ENCODE measurements at places on chromosomes 11 and 22.

GRCh38 chr11:80309301-80309700 lies 868.5 kb upstream of the TENM4 start:
- DNase-seq = no peak

DNA sequence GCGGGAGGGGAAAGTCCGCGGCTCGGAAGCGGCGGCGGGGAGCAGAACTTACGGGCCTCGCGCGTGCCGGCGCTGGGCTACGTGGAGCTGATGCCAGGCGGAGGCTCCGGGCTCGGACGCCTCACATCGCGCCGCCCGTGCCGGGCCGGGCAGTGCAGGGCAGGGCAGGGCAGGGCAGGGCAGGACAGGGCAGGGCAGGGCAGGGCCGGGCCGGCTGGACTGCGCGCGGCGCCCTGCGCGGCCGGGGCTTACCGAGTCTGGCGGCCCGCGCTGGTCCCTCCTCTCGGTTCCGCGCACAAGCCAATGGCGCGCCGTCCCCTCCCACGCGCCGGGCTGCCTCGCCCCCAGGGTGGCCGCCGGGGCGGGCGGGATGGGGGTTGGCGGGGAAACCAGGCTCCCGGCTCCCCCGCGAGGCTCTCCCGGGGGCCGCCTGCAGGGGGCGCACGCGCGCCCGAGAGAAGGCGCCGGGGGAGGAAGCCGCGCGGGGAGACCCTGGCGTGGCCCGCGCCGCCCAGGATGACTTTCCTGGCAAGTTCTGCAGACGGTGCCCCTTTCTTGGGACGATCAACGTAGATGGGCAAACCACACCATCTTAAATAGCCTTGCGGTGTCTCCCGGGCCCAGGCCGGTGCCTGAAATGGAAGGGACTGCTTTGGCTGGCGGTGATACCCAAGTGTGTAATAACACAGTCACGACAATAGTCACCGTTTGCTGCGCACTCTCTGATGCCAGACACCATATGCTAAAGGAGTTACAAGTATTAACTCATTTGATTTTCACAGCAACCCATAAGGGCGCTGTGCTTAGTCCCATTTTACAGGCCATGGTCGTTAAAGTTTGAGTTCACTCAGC lies at the start of gene TP53I11:
TP53I11 (minus strand) TSS at position 259 of the 852 bp plus-strand sequence. CDS start 12,548 bp downstream, outside the sequence.
- peak; percentile 76 for DNase-seq

- DNase-seq = no peak
Observed at GRCh38 chr11:126732981-126733380, 267.6 kb downstream of the KIRREL3 start.

GRCh38 chr11:40701027-40701426 lies 758.4 kb downstream of the LRRC4C start:
- DNase-seq = no peak

DNA sequence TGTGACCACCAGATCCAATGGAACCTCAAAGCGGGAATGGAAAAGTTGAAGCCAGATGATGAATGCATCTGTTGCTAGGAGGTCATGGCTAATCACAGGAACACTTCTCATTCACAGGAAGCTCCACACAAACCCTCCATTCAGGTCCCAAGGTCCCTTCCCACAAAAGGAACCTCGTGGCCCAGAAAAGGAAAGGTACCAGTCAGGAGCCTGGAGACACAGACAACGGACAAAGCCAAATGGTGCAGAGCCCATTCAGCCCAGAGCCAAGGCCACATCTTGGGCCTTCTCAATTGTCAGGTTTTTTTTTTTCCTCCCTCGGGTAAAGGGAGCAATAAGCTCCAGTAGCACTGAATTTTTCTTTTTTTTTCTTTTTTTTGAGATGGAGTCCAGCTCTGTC lies 87.0 kb downstream of the FAM168A start:
- DNase-seq = no peak

DNA sequence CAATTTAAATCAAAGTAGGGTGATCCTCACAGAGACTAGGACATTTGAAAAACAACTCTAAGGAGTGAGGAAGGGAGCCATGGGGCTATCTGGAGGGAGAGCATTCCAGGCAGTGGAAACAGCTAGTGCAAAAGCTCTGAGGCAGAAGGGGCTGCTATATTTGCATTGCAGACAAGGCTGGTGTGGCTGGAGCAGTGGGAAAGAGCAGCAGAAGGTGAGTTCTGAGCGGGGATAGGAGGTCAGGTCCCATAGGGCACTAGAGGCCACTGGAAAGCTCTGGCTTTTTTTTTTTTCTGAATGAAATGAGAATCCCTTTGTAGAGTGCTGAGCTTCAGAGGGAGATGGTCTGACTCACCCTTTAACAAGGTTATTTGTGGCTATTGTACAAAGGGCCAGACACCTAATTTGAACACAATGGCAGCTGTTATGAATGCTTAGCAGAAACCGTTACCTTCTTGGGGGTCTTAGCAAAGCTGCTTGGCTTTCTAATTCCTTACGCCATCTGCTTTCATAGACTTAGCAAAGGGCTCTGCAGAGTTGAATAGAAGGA lies 291.6 kb downstream of the BUD13 start:
- DNase-seq = no peak

DNA sequence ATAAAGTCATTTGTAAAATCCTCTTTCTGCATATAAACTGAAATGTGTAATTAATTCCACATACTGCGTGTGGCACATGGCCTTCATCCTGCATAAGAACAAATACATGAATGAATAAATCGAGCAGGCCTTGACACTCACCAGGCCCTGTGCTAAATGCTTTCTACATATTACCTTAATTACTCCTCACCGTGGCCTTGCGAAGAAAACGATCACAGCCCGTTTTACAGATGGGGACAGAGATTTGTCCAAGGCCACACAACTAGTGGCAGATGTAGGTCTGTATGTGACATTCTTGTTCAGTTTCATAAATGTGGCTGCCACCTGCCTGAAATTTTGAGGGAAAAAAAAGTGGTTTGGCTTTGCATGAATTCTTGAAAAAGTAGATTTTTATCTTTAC lies 5.8 kb upstream of the CCND1 start:
- DNase-seq = no peak

- no peak for DNase-seq
Observed at GRCh38 chr22:30813936-30814335, 119.3 kb downstream of the OSBP2 start.

DNA sequence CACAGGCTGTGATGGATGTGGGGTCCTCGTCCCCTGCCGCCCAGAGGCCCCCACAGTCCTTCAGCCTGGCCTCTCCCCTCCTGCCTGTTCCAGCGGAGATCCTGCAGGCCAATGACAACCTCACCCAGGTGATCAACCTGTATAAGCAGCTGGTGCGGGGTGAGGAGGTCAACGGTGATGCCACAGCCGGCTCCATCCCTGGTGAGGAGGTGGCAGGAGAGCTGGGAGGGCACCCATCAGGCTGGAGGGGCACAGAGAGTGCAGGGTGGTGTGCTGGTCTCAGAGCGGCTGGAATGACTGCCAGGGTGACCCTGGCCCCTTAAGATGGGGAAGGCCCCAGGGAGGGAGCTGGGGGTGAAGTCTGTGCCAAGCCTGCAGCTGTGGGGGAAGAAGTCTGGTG lies 14.6 kb upstream of the SH3BP1 start:
- no peak for DNase-seq

- no peak for DNase-seq
Observed at GRCh38 chr11:90646266-90646665, 423.4 kb upstream of the CHORDC1 start.

DNA sequence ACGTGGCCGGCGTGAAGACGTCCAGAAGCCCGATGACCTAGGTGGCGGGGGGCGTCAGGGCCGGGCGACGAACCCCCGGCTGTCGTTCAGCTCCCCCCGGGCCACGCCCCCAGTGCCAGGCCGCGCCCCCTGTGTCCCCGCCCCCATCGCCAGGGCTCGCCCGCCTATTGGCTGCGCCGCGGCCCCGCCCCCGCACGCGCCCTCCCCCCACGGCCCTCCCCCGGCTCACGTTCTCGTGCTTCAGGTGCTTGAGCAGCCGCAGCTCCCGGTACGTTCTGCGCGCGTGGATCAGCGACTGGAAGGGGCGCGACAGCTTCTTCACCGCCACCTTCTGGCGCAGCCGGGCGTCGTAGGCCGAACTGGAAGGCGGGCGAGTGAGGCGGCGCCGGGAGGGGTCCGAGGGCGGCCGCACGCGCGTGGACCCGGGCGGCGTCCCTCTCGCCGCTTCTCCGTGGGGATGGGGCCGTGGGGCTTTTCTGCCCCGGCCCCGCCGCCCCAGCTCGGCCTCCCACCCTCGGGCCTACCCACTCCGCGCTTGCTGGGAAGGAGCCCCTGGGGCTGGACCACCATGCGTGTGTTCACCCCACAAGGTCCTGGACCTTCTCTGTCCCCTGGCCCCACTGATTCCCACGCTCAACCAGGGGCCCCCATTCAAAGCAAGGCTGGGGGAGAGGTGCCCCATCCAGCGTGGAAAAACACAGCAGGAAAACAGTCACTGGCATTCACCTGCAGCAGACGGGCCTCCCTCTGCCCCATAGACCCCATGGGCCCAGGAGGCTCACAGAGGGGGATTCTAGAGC lies 2.4 kb downstream of the MAPK11 start:
- no peak for DNase-seq

- no peak for DNase-seq
Observed at GRCh38 chr11:10023212-10023611, 270.8 kb downstream of the SBF2 start.

DNA sequence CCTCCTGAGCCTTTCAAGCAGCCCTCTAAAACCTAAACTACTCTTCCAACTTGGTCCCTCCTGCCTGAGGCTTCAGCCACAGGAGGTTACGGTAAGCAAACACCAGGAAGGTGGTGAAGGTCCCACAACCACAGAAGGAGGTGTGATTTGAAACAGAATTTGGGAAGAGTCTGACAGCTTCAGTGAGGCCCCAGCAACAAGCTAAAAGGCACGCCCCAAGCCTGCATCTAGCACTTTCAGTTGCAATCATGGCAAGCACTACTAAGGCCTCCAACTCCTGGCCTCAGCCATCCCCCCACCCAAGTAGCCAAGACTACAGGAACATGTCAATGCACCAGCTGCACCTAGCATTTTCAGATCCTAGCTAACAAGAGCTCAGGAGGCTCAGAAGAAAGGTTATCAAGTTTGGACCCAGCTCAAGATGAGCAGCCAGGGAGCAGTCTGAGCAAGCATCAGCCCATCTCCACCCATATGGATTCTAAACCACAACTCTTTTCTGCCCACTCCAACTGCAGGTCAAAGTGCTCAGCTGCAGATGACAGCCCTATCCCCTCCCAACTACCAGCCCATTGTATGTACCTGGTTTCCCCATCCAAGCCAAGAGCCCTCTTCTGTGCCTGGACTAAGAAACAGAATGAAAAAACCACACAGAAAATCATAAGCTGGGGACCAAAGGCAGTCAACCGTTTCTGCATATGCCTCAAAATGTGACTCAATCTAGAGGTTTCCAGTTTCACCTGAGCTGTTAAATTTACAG lies 10.4 kb upstream of the AHNAK start:
- DNase-seq = peak; percentile 20

DNA sequence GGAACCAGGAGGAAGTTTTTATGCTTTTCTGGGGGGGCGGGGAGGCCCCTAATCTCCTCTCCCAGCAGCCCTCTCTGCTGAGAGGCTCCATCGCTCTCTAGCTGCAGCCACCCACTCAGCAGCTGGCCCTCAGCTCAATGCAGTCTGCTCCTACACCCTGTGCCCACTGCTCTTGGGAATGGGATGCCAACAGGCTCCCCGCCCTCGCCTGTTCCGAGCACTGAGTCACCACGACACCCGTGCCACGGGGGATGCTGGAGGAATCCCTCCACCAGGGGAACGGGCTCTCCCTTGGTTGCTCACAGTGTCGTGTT lies 23.5 kb upstream of the SUSD2 start:
- no peak for DNase-seq

DNA sequence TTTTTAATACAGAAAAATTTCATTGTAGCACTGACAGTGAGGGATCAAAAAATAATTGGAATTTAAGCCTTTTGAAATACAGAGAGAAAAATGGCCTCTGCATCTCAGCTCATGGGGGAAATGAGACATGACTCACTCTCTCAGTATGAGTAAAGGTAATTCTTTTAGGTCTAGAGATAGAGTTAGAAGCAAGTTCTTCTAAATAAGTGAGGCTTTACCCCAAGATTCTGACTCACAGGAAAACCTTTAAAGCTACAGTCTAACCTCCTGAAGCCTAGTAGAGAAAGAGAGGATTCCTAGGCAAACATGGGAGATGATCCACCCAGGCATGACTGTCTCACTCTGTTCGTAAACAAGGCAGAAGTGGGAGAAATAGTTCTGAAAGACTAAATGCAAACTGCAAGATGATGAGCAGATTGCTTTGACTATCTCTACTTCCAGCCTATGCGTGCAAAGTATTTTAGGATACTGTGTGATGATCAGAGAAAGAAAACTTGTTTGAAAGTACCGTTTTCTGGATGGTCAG lies 1003.3 kb upstream of the CCDC90B start:
- DNase-seq = peak; percentile 32

DNA sequence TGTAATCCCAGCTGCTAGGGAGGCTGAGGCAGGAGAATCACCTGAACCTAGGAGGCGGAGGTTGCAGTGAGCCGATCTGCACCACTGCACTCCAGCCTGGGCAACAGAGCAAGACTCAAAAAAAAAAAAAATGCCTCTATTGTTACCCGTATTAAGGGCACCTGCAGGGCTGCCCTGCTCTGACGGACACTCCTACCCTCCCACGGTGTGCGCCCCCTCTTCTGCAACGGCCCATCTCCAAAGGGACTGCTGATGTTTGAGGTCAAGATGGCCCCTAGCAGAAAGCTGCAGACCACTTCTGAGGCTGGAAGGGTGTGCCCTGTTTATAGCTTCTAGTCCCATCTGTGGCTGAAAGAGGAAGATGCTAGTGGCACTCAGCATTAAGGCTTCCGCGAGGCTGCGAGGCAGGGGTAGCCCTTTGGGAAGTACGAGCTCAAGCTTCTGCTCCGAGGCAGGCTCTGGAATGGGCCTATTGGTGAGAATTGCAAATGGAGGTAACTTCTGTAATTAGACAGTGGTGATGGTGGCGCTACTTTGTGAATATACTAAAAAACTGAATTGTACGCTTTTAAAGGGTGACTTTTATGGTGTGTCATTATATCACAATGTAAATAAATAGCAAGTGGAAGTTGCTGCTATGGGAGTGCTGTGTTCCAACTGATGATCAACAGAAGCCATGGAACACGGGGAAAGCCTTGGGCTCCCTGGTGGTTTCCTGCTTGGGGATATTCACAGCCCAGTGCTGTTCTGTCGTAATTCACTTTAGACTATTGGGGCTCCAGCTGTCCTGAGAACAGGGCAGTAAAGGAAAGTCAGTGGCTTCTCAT lies 24.3 kb downstream of the ARFGAP2 start:
- DNase-seq = no peak

DNA sequence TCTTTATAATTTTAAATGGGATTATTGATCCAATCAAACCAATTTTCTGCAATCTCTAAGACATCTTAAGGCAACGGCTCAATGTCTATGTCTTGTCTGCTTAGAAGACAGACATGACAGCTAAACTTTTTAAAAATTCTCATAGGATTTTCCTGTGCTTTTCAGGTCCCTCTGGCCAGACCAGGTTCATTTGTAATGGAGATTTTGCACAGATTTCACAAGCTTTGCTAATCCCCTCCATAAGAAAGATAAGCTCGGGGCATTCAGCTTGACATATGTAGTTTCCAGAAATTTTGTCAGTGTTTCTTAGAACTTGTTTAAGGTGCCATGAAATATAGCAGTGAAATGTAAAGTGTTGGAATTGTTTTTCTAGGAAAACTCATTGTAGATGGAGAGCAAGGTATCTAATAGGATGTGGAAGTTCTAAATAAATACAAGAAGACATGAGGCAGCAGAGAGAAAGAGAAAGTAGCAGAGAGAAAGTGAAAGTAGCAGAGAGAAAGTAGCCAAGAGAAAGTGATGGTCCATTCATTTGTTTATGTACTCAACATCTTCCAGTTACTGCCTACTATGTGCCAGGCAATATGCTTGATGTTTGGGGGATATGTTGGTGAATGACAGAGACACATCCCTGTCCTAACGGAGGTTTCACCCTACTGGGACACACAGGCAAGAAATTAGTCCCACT lies 219.1 kb upstream of the ARHGAP42 start:
- no peak for DNase-seq

- peak; percentile 86 for DNase-seq
Observed at GRCh38 chr22:39308614-39309363, 10.6 kb downstream of the RPL3 start.
